ENCODE measurements at places on chromosomes 5 and 9. TPM values are rescaled to one million over a fixed set of nuclear protein-coding genes. Genes with fewer than 3 reads are reported as not detected.

SEMA5A gene
- total RNA-seq, result 95.6 TPM

ADGRD2 gene
- total RNA-seq, result not detected

SLC28A3 gene
- total RNA-seq, result under 0.01 TPM

SPINK13 gene
- not detected for total RNA-seq

CA9 gene
- 8.3 TPM for total RNA-seq

Measured in cardiac atrium fibroblast (primary cell).